GM23338 (cell line): ENCODE measurements at places on chromosomes 4 and X.
A peak's percentile ranks its signal among the peaks of the same experiment; 100 is the strongest.

- H3K27ac ChIP-seq, result no peak overlapping the region
- H3K36me3 ChIP-seq, result no peaks in the 10 kb centered on the region
- no peak overlapping the region for H3K4me3 ChIP-seq
- H3K27me3 ChIP-seq, result no peaks in the 10 kb centered on the region
These were observed 69.8 kb upstream of the RAI2 start for GRCh38 chrX:17930850-17931249.

- no peak overlapping the region for H3K4me3 ChIP-seq
- H3K36me3 ChIP-seq, result no peaks in the 10 kb centered on the region
- H3K27ac ChIP-seq, result no peak overlapping the region
- DNase-seq, result no peak
- H3K27me3 ChIP-seq, result no peaks in the 10 kb centered on the region
These were observed 139.5 kb downstream of the SH3KBP1 start for GRCh38 chrX:19747652-19748610.

- no peaks in the 10 kb centered on the region for H3K27me3 ChIP-seq
- H3K36me3 ChIP-seq, result no peaks in the 10 kb centered on the region
- peak overlapping the region; percentile 7; the same call in 1 of the 2 replicates for H3K27ac ChIP-seq
- H3K4me1 ChIP-seq, result no peaks in the 10 kb centered on the region
- H3K4me3 ChIP-seq, result no peak overlapping the region
These were observed 7.5 kb downstream of the ADD1 start for GRCh38 chr4:2850966-2851798.

- H3K4me3 ChIP-seq, result no peak overlapping the region
- H3K27me3 ChIP-seq, result no peaks in the 10 kb centered on the region
- H3K4me1 ChIP-seq, result no peaks in the 10 kb centered on the region
- no peak for DNase-seq
These were observed 74.0 kb downstream of the SEL1L3 start for GRCh38 chr4:25788703-25789238.

GRCh38 chrX:33923262-33923661 lies 208.9 kb downstream of the FAM47A start:
- no peak for DNase-seq
- no peaks in the 10 kb centered on the region for H3K36me3 ChIP-seq
- H3K4me3 ChIP-seq, result no peak overlapping the region
- H3K27ac ChIP-seq, result no peak overlapping the region

DNA sequence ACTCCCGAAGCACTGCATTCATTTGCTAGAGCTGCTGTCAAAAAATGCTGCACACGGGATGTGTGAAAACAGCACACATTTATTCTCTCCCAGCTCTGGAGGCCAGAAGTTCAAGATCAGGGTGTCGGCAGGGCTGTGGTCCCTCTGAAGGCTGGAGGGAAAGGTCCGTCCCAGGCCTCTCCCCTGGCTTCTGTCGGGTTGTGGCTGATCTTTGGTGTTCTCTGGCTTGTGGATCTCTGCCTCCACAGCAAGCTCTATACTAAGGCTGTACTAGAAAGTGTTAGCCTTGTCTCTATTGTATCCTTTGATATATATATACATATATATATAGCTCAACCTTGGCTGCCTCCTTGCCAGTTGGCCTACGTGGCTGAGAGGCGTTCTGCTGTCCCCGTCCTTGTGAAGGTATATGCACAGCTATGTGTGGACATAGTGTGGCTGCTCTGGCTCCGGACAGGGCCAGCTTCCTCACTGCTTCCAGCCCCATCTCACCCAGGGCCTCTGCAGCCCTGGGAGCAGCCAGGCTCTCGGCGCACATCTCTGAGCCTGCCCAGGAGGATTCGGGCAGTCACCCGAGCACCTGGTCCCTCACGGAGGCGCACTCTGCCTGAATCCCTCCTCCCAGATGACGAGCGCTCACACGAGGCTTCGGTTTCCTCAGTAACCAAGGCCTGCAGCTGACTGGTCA lies 15.0 kb upstream of the DUSP9 start:
- DNase-seq, result no peak
- no peak overlapping the region for H3K27ac ChIP-seq
- H3K4me1 ChIP-seq, result no peaks in the 10 kb centered on the region
- H3K36me3 ChIP-seq, result no peaks in the 10 kb centered on the region
- H3K4me3 ChIP-seq, result no peak overlapping the region

- H3K4me3 ChIP-seq, result peak overlapping the region; percentile 83
- DNase-seq, result peak; percentile 87
- no peaks in the 10 kb centered on the region for H3K4me1 ChIP-seq
- no peak overlapping the region for H3K27ac ChIP-seq
- no peaks in the 10 kb centered on the region for H3K27me3 ChIP-seq
- no peaks in the 10 kb centered on the region for H3K36me3 ChIP-seq
These were observed 1.7 kb downstream of the PRAF2 start for GRCh38 chrX:49071877-49072711.

DNA sequence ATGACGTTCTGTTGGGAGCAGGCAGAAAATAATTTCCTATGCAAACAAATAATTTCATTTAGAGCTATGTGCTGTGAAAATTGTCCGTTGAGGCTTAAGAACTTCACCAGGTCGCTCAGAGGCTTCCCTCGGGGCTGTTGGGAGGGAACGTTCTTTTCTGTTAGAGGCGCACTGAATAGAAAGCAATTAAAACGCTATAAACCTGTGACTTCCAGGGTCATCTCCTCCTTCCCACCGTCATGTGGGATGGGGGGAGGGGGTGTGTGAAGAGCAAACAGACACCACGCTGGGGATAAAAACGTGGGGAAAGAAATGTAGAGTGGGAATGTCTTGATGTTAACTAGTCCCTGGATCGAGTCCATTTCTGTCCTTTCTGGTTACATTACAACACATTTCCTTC lies 35.2 kb upstream of the ZNF518B start:
- DNase-seq, result no peak
- H3K36me3 ChIP-seq, result no peaks in the 10 kb centered on the region
- H3K27ac ChIP-seq, result no peak overlapping the region
- peaks cover 26% of the 10 kb centered on the region for H3K27me3 ChIP-seq
- H3K4me1 ChIP-seq, result peaks cover 22% of the 10 kb centered on the region
- H3K4me3 ChIP-seq, result no peak overlapping the region

DNA sequence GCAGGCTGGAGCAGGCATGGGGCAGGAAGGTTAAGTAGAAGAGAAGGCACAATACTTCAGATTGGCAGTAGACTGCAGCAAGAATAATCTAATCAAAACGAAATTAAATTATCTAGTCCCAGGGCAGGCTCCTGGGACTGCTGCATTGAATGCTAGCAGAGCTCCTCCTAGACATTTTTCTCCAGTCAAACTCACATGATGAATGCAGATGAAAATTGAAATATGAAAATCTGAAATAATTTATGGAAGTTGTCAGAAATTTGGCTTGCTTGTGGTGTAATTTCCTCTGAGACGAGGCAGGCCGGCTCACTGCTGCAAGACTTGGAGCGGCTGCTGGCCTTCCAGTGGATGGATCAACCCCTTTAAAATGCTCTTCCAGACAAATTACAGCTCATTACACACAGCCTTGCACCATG lies 78.0 kb upstream of the TMEM33 start:
- H3K4me3 ChIP-seq, result no peak overlapping the region
- no peak for DNase-seq
- no peaks in the 10 kb centered on the region for H3K36me3 ChIP-seq
- H3K27ac ChIP-seq, result no peak overlapping the region

- H3K4me1 ChIP-seq, result peaks cover 75% of the 10 kb centered on the region
- H3K4me3 ChIP-seq, result no peak overlapping the region
- H3K27ac ChIP-seq, result no peak overlapping the region
- DNase-seq, result no peak
- no peaks in the 10 kb centered on the region for H3K36me3 ChIP-seq
These were observed 7.1 kb downstream of the KLF3 start for GRCh38 chr4:38670939-38671591.

- DNase-seq, result no peak
- H3K4me1 ChIP-seq, result no peaks in the 10 kb centered on the region
- no peaks in the 10 kb centered on the region for H3K36me3 ChIP-seq
- no peak overlapping the region for H3K27ac ChIP-seq
- no peaks in the 10 kb centered on the region for H3K27me3 ChIP-seq
These were observed 58.6 kb downstream of the AREG start for GRCh38 chr4:74503580-74503979.
